ENCODE measurements at places on chromosomes 1 and 21. TPM values are rescaled to one million over a fixed set of nuclear protein-coding genes. Genes with fewer than 3 reads are reported as not detected.
A peak's percentile ranks its signal among the peaks of the same experiment; 100 is the strongest.

- no peak overlapping the region for H3K27ac ChIP-seq
- H3K4me1 ChIP-seq: no peaks in the 10 kb centered on the region
- no peaks in the 10 kb centered on the region for H3K36me3 ChIP-seq
- H3K4me3 ChIP-seq: no peak overlapping the region
- no peaks in the 10 kb centered on the region for H3K27me3 ChIP-seq
Measured at GRCh38 chr1:43914576-43915525, 18.8 kb upstream of the ARTN start.

C4BPA gene
- total RNA-seq: 6.9 TPM

DNA sequence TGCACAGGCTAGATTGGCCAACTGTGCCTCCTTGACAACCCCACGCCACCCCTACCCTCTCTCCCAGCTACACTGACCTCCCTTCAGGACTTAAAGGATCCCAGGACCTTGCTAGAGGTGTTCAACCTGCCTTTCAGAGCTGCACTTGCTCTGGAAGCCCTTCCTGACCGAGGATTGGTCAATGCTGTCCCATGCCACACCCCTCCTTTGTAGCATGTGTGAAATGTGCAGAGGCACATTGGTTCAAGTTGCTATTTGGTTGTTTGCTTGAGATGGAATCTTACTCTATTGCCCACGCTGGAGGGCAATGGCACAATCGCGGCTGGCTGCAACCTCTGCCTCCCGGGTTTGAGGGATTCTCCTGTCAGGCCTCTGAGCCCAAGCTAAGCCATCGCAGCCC, 21.8 kb downstream of the ACTA1 start:
- H3K4me1 ChIP-seq: peaks cover 13% of the 10 kb centered on the region
- no peak overlapping the region for H3K27ac ChIP-seq
- H3K27me3 ChIP-seq: peaks cover 5% of the 10 kb centered on the region
- H3K4me3 ChIP-seq: no peak overlapping the region

S100A7A gene
- not detected for total RNA-seq

GJB4 gene
- total RNA-seq: not detected

SYT6 gene
- total RNA-seq: 1.7 TPM

- no peak overlapping the region for H3K4me3 ChIP-seq
- no peaks in the 10 kb centered on the region for H3K27me3 ChIP-seq
- no peak for DNase-seq
- no peaks in the 10 kb centered on the region for H3K4me1 ChIP-seq
Measured at GRCh38 chr1:232875536-232875935, 70.3 kb downstream of the MAP10 start.

DNA sequence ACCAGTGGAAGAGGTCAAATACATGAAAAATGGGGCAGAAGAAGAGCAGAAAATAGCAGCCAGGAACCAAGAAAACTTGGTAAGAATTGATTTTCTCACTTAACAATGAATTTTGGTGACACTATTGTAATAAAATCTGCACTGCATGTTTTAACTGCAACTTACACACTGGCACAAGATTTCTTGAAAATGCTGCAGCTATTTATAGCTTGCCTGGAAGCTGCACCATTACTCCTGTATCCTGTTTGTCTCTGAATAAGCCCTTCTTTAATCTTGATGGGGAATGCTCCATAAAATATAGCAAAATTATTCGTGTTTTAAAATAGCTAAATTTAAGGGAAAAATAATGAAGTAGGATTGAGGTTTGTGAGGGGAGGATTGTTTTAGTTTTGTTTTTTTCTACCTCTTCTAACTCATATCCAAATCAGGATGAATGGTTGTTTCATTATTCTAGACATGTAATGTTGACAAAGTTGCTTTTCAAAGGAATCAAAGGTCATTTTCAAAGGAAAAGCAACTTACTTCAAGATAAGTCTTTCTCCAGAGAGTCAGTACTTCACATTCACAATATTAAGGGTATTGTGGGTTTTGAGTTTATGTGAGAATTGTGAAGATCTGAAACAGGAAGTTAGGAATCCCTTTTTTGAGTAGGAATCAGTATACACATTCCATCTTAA, 120.9 kb downstream of the C1orf21 start:
- H3K36me3 ChIP-seq: no peaks in the 10 kb centered on the region
- no peak for DNase-seq
- H3K27me3 ChIP-seq: no peaks in the 10 kb centered on the region
- peaks cover 17% of the 10 kb centered on the region for H3K4me1 ChIP-seq
- no peak overlapping the region for H3K27ac ChIP-seq

DNA sequence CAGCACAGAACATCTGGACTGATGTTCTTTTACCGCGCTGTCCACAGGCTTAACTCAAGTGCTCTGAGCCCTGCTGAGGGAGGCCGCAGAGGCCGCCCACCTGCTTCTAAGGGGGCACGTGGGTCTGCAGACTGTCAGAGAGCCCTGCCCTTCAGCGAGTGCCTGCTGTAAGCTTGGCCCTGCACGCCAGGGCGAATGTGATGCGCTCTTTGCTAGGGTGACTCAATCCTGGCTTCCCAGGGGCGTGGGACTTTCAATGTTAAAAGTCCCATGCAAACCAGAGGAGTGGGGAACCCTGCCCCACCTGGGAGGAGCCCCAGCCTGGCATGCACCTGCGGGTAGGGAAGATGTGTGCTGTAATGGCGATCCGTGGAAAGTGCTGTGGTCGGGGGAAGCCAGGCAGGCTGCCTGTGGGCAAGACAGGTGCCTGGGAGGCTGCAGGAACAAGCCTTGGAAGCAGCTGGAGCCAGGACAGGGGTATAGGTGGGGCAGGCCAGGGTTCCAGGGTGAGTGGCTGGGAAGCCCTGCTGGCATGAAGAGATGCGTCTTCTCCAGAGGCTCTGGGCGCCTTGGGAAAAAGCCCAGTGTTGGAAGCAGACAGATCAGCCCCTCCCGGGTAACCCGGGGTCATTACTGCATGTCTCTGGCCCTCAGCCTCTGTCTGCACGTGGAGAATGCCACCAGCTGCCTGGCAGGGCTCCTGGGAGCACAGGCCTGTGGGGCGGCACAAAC, 594 bp upstream of the PANK4 start:
- H3K36me3 ChIP-seq: no peaks in the 10 kb centered on the region
- no peak for DNase-seq
- H3K27me3 ChIP-seq: no peaks in the 10 kb centered on the region

GRCh38 chr1:154419620-154420571, 14.8 kb downstream of the IL6R start:
- H3K4me1 ChIP-seq: peaks cover 46% of the 10 kb centered on the region
- H3K27me3 ChIP-seq: no peaks in the 10 kb centered on the region
- peak; percentile 91 for DNase-seq
